Left forelimb (tissue), 1 donor: ENCODE measurements at places on chromosomes 3 and 15.

- DNase-seq = no peak
These were observed 141.7 kb downstream of the RPLP1 start for GRCh38 chr15:69593981-69594966.

DNA sequence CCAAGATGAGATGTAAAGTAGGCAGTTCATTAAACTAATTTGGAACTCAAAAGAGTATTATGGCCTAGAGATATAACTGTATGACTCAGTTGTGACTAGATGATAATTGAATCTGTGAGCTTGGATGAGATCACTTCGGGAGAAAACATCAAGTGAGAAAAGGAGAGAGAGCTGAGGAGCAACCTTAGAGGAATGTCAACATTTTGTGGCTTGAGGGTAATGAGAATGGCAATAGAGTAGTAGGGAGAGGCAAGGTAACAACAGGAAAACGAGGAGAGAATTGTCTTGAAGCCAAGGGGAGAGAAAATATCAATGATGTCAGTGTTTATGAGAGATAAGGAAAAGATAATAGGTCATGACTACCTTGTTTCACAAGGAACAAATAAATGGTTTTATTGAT is 580.2 kb downstream of the NLGN1 start:
- no peak for DNase-seq

- no peak for DNase-seq
These were observed 269.3 kb downstream of the TBL1XR1 start for GRCh38 chr3:176927706-176928581.

DNA sequence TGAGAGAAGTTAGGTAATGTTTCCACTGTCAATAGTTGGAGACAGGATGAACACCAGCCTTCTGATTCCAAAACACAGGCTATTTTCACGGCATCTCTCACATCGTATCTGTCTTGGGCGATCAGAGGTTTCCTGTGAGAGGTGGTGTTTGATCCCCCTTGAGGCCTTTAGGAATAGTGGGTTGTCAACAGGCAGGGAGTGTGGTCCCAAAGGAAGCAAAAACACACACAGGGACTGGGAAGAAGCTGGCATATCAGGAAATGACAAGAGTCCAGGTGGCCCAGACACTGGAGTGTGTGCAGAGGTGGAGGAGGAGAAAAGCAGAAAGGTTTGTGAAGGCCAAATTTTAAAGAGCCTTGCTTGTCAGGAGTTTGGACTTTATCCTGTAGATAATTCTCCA is 6.6 kb upstream of the MAGEF1 start:
- DNase-seq = no peak

DNA sequence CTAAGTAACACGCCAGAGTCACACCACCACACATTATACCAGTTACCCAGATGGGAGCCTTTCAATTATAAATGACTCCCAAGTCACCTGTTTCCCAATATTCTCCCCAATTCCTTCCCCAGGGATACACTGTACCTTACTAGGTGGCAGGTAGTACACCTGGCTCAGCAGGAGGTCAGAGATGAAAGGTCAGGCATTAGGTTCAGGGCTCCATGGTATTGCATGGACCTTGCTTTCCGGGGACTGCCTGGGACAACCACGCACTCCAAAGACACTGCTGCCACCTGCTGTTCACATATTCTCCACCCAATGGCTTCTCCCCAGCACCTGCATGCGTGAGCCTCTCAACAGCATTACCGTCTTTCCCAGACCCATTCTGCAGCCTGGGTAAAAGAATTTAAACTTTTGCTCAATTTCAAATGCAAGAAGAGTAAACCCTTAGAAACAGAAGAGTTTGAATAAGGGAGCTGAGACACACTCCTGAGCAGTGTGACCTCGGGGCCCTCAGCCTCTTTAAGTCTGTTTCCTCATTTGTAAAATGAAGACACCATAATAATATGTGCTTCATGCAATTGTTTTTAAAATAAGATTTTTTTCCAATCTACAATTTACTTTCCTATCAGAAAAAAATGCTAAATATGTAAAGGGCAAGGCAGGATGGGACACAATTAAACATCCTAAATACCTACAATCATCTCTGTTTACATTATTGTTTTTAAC is 28.0 kb upstream of the LACTB start:
- DNase-seq = peak; percentile 82

DNA sequence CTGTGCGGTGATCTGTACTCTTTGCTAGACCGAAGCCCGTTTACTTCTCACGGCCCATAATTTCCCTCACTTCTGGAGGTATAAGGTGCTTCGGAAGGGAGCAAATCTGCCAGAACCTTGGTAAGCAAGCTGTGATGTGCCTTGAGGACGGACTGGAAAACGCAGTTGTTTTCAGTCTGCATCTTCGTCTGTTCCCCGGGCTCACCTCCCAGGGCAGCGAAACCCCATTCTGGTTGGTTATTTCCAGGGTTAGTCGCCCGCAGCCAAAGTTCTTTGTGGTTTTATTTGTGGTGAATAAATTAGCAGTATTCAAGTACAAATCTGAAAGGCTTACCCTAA is 401 bp downstream of the RAMAC start:
- DNase-seq = no peak

GRCh38 chr3:111748132-111748531 is 110.9 kb upstream of the PHLDB2 start:
- DNase-seq = no peak

GRCh38 chr3:27708250-27708649 is 13.9 kb downstream of the EOMES start:
- no peak for DNase-seq

DNA sequence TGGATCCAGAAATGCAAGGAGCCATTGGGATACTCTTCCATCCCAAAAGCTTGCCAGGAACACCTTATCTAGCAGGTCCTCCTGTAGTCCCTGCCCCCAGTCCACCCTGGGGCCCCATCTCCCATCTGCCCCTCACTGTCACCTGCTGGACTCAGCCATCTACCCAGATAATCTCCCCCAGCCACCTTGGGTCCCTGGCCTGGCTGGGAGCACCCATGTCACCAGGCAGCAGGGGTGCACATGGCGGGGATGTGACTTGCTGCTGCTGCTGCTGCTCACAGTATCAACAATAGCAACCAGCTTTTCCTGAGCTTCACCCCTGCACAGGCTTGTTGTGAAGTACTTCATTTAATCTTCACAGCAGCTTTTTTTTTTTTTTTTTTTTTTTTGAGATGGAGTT is 12.6 kb downstream of the PTH1R start:
- DNase-seq = no peak

DNA sequence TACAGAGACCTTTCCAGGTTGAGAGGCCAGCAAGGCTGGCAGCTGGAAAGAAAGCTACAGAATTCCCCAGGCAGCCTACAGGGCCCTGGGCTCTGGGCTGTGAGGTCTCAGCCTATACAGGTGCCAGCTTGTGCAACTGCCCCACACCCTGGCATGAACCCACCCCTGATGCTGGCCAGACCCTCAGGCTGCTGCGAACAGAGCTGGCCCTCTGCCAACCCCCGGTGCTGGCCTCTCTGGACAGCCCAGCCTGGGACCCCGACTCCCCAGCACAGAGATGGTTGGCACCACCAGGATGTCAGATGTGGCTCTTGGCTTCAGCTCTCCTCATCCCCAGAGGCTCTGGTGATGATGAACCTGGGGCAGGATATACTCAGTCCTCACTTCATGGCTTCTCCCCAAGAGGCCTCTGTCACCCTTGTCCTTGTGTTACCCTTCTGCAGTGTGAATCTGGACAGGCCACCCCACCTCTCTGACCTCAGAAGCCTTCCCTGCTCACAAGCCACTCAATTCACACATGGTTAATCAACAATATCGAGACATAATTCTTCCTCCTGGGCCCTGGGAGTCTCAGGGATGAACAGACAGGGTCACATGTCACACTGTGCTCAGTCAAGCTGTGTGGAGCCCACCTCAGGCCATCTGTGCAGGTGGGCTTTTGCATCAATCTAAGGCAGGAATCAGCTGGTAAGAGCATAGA is 11.0 kb upstream of the BFSP2 start:
- peak; percentile 46 for DNase-seq

- no peak for DNase-seq
These were observed 64.7 kb upstream of the IL12A start for GRCh38 chr3:159923956-159924355.

GRCh38 chr3:36944641-36945270 is at the start of gene TRANK1:
Gene TRANK1 (minus strand): TSS chr3:36945054. CDS start chr3:36944809, 245 bp downstream.
- DNase-seq = peak; percentile 79

DNA sequence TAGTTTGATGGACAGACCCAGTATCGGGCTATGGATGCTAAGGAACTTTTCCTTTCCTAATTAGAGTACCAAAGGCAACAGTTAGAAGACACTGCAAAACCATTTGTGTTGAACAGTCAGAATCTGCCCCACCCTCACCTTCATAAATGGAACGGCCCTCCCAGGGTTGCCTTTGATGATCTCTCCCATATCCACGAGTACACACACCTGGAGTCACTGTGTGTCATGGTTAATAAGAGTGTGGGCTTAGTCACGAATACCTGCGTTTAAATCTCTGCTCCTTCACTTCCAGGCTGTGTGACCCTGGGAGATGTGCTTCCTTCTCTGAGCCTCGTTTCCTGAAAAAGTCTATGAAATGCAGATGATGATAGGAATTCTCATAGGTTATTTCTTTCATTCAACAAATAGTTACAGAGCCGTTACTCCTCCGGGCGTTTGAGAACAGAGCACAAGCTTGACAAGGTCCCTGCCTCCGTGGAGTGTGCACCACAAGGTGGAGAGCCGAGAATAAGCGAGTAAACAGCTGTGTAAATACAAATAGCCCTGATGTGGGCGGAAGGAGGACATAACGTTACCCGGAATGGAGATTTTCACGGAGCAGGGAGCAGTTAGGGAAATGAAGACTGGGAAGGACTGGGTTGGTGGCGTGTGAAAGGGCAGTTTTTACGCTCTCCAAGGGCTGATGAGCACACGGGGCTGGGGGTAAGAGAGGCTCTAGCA is 6.7 kb downstream of the SLC51A start:
- DNase-seq = no peak

DNA sequence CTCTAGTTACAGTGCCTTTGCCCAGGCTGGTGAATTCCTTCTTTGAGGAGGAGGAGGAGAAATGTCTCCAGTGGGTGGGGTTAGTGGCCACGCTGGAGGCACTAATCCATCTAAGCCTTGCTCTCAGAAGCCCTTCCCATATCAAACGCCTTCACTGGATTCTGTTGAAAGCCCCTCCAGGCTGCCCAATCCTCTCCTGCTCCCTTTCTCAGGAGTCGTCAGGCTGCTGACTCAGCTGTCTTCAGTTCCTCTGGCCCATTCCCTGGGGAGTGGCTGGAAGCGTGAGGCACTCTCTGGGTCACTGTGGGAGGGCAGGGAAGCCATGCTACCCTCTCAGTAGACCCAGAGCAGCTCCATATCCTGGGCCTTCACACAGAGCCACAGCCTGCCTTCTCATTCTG is 2.7 kb downstream of the AP2M1 start:
- no peak for DNase-seq

DNA sequence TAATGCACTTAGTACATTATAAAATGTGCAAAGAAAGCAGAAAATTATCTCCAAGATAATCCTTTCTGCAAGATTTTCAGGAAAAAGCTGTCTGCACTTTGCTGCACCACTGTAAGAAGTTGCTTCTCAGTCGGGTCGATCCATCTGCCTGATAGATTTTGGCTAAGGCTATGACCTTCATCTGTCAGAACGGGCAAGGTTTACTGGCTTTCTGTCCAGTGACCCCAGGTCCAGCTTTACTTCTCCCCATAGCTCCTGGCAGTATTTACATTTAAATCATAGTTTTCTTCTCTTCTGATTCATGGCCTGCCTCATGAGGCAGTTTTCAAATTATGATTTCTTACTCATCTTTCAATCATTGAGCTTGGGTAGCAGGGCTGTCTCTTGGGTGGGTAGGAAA is 422.7 kb downstream of the EPHB1 start:
- DNase-seq = no peak

GRCh38 chr3:11006986-11007933 is 14.7 kb downstream of the SLC6A1 start:
- no peak for DNase-seq

DNA sequence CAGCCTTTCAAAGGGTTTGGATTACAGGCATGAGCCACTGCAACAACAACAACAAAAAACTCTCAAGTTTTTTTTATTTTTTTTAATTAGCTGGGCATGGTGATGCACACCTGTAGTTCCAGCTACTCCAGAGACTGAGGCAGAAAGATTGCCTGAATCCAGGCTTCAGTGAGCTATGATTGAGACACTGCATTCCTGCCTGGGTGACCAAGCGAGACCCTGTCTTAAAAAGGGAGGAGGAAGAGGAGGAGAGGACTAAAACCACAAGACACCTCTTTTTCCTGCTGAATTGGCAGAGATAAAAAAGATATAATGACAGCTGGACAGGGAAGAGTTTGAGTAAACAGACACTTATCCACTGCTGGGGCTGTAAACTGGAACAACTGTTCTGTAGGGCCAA is 22.7 kb upstream of the CHRNB4 start:
- DNase-seq = no peak

- no peak for DNase-seq
These were observed 641.1 kb upstream of the BCHE start for GRCh38 chr3:166478356-166478755.

- no peak for DNase-seq
These were observed 230.0 kb downstream of the ADAMTS9 start for GRCh38 chr3:64457811-64458210.

DNA sequence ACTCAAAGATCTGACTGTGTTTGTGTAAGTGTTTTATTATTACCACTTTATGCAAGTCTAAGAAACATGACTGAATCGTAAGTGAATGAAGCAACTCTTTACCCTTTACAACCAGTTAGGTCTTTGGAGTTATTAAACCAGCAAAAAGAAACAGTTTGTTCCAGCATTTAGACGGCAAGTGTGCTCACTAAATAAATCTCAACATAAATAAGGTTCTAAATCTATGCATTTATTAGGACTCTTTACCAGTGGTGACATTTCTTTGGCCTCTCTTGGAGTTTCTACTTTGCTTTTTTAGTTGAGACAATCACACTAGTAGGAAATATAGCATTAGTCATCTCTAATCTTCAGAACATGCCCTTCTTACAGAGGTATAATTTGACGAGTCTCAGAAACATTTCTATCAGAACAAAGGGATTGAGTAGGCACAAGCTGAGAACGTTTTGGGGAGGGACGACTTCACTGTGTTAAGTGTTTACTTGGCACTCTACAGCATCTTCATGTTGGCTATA is 739.9 kb upstream of the NR2F2 start:
- DNase-seq = no peak

DNA sequence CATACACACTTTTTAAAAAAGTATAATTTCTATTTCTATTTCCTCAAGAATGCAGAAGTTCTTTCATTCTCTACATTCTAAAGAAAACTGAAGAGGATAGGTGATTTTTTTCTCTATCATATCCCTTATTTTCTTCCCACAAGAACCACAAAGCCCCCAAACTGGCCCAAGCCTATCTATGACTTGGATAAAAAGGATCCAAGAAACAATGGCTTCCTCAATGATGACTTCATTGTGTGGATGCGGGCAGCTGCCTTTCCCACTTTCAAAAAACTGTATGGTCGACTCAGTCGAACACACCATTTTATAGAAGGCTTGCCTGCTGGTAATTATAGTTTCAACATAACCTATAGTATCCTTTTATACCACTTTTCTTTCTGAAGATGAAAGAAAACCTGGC is 52.9 kb upstream of the TBC1D23 start:
- DNase-seq = no peak

GRCh38 chr15:96232335-96232734 is 98.2 kb upstream of the NR2F2 start:
- no peak for DNase-seq

- DNase-seq = no peak
These were observed 214.3 kb upstream of the SGO1 start for GRCh38 chr3:20400281-20400680.
